ENCODE measurements at places on chromosomes 16 and 17. TPM values are rescaled to one million over a fixed set of nuclear protein-coding genes. Genes with fewer than 3 reads are reported as not detected.

TBC1D3 gene
- not detected for total RNA-seq

SLC5A11 gene
- total RNA-seq: 0.09 TPM

P2RX5 gene
- total RNA-seq: not detected

TBC1D3I gene
- total RNA-seq: not detected

KRTAP9-8 gene
- total RNA-seq: not detected

SKAP1 gene
- not detected for total RNA-seq

EMP2 gene
- total RNA-seq: 15.8 TPM

HCRT gene
- total RNA-seq: not detected

CNGB1 gene
- not detected for total RNA-seq
